ENCODE measurements at places on chromosomes 7 and 10.

GRCh38 chr7:2964208-2964607 lies 79.5 kb downstream of the CARD11 start:
- H3K36me3 ChIP-seq, result no peaks in the 10 kb centered on the region
- H3K4me1 ChIP-seq, result no peaks in the 10 kb centered on the region
- no peak overlapping the region for H3K27ac ChIP-seq
- DNase-seq, result no peak
- no peaks in the 10 kb centered on the region for H3K27me3 ChIP-seq
- no peak overlapping the region for H3K4me3 ChIP-seq

DNA sequence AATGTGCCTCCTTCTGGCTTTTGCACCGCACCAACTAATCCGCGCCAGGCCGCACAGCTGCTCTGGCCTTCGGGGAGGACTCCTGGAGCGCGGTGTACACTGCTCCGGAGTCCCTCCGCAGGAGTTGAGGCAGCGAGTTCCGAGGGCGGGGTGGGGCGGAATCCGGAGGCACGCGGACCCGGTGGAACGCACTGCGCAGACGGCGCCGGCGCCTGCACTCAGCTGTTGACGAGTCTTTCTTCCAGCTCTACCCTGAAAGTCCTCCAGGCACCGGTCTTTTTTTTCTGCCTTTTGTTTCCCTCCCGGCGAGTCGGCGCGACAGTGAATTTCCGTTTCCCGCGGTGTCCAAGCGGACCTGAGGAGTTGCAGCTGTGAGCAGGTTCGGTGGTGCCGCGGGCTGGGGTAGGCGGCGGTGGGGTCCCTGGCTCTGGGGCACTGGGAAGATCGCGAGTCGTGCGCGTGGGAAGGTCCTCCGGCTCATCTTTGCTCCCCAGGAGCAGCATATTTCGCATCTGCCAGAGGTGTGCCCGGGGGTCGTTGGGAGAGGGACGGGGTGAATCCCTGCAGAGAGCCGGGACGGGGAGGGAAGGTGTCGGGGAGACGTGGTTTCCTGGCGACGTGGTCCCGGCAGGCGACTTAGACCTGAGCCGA lies 44.1 kb downstream of the SFTPD start:
- H3K36me3 ChIP-seq, result no peaks in the 10 kb centered on the region
- no peaks in the 10 kb centered on the region for H3K4me1 ChIP-seq
- peak overlapping the region; percentile 40 for H3K4me3 ChIP-seq
- no peaks in the 10 kb centered on the region for H3K27me3 ChIP-seq
- DNase-seq, result peak; percentile 61

GRCh38 chr10:103775776-103776175 lies 79.6 kb downstream of the SH3PXD2A start:
- H3K4me1 ChIP-seq, result peaks cover 4% of the 10 kb centered on the region
- H3K27ac ChIP-seq, result no peak overlapping the region
- no peak overlapping the region for H3K4me3 ChIP-seq
- H3K27me3 ChIP-seq, result no peaks in the 10 kb centered on the region
- DNase-seq, result no peak
- H3K36me3 ChIP-seq, result no peaks in the 10 kb centered on the region

DNA sequence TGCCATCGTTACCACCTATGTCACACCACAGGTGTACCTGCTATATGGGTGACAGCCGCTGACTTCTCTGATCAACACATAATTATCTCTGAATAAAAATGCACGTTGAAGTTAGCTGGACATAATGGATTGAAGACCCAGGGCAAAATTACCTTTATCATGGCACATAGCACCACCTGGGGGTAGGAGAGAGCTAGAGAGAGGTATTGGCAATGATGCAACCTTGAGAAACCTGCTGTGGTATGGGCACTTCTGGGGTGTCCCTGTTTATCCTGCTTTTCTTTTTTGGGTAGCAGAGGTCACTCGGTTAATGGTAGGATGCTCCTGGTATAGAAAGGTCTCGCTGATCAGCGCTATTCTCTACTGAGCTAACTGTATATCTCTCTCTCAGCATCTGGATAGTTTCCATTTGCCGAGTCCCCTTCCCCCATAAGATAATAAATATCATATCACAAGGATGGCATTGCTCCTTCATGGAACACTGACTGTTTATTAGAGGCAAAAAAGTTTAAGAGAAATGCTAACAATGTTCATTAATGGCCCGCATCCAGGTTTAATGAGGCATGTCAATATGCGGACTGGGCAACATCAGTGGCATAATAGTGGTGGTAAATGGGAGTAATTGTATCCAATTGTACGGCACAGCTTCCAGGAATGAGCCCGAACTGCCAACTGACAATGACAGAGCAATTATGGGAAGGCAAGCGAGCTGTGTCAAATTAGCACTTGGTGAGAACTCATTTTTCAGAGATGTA lies 323.1 kb downstream of the TFEC start:
- H3K4me3 ChIP-seq, result no peak overlapping the region
- no peaks in the 10 kb centered on the region for H3K4me1 ChIP-seq
- peak; percentile 4 for DNase-seq
- H3K36me3 ChIP-seq, result no peaks in the 10 kb centered on the region
- H3K27ac ChIP-seq, result no peak overlapping the region
- no peaks in the 10 kb centered on the region for H3K27me3 ChIP-seq

GRCh38 chr7:155268211-155268610 lies 29.5 kb upstream of the INSIG1 start:
- H3K27ac ChIP-seq, result no peak overlapping the region
- no peaks in the 10 kb centered on the region for H3K36me3 ChIP-seq
- H3K4me3 ChIP-seq, result no peak overlapping the region
- H3K27me3 ChIP-seq, result no peaks in the 10 kb centered on the region
- H3K4me1 ChIP-seq, result no peaks in the 10 kb centered on the region

DNA sequence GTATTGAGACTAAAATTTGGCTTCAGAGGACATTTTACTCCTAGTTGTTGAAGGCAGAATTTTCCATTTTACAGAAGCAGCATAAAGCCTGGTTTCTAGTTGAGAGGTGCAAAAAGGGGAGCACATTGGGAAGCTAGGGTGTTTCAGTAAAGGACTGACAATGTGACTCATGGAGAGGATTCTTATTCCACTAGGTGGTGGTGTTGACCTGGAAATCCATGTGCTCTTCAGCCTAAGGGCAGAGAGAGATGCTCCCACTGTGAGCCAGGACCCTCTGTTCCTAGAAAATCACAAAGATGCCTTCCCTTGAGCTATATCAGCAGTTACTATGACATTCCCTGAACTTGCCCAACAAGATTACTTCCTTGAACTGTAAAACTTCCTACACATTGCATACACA lies 687.8 kb downstream of the IPMK start:
- H3K27ac ChIP-seq, result no peak overlapping the region
- H3K36me3 ChIP-seq, result no peaks in the 10 kb centered on the region
- H3K4me3 ChIP-seq, result no peak overlapping the region
- no peaks in the 10 kb centered on the region for H3K4me1 ChIP-seq
- no peak for DNase-seq

GRCh38 chr7:45117582-45117981 lies 6.1 kb upstream of the TBRG4 start:
- H3K4me1 ChIP-seq, result no peaks in the 10 kb centered on the region
- no peaks in the 10 kb centered on the region for H3K27me3 ChIP-seq
- no peak for DNase-seq
- H3K36me3 ChIP-seq, result no peaks in the 10 kb centered on the region
- H3K27ac ChIP-seq, result no peak overlapping the region

DNA sequence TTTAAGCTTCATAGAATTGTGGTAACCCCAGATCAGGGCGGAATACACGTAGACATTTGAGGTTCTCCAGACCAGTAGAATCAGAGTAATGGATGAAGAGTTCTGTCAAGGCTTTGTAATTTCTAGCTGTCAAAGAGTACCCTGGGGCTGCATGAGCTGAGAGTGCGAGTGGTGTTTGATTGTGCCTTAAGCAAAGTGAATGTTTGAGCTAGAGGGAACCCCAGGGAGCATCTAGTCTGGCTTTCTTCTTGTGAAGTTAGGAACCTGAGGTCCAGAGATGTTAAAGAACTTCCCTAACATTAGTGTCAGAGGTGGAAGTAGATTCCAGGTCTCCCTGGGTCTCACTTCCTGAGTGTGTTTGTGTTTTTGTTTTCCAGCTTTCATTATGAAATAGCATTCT lies 212.3 kb upstream of the FZD1 start:
- H3K4me3 ChIP-seq, result no peak overlapping the region
- no peaks in the 10 kb centered on the region for H3K36me3 ChIP-seq
- no peak overlapping the region for H3K27ac ChIP-seq
- DNase-seq, result no peak
- H3K4me1 ChIP-seq, result peaks cover 19% of the 10 kb centered on the region

GRCh38 chr7:84792231-84792893 lies 394.5 kb downstream of the SEMA3D start:
- H3K4me3 ChIP-seq, result no peak overlapping the region
- no peaks in the 10 kb centered on the region for H3K27me3 ChIP-seq
- no peaks in the 10 kb centered on the region for H3K36me3 ChIP-seq
- H3K4me1 ChIP-seq, result no peaks in the 10 kb centered on the region
- H3K27ac ChIP-seq, result no peak overlapping the region
- no peak for DNase-seq

GRCh38 chr7:115678086-115678982 lies 352.2 kb downstream of the TFEC start:
- H3K36me3 ChIP-seq, result no peaks in the 10 kb centered on the region
- no peaks in the 10 kb centered on the region for H3K4me1 ChIP-seq
- DNase-seq, result no peak
- no peak overlapping the region for H3K27ac ChIP-seq
- no peak overlapping the region for H3K4me3 ChIP-seq

- H3K27me3 ChIP-seq, result no peaks in the 10 kb centered on the region
- no peak for DNase-seq
- no peaks in the 10 kb centered on the region for H3K36me3 ChIP-seq
Measured at GRCh38 chr10:22824520-22824919, 103.3 kb upstream of the ARMC3 start.

DNA sequence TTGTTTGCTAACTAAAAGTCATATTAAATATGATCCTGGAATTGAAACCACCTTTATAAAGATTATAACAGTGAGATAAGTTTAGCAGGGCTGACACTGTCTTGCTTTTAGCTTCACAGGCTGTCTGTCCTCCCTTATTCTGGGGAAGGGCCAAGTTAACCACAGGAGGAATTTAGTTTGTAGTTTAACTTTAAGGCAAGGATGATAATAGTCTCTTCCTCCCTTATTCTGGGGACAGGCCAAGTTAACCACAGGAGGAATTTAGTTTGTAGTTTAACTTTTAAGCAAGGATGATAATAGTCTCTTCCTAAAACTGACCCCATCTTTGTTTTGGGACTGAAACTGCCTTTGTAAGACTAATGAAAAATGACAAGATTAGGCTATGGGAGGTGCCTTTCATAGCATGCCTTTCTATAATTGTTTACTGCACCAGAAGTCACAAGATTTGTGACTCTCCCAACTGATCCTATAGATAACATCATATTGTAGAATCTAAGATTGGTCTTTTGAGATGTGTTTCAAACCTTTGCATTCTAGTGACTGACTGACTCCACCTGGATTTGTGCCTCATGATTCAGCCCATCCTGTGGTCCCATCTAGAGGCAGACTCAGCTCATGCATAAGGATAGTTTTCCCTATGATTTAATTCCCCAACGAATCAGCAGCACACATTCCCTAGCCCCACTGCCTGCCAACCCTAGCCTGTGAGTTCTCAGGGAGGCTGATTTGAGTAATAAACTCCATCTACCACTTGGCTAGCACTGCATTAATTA lies 212.0 kb downstream of the MAGI2 start:
- no peak for DNase-seq
- H3K27ac ChIP-seq, result no peak overlapping the region
- H3K36me3 ChIP-seq, result no peaks in the 10 kb centered on the region

GRCh38 chr7:17302575-17303142 lies 4.2 kb downstream of the AHR start:
- H3K27me3 ChIP-seq, result no peaks in the 10 kb centered on the region
- no peak overlapping the region for H3K4me3 ChIP-seq
- H3K27ac ChIP-seq, result peak overlapping the region; percentile 89

DNA sequence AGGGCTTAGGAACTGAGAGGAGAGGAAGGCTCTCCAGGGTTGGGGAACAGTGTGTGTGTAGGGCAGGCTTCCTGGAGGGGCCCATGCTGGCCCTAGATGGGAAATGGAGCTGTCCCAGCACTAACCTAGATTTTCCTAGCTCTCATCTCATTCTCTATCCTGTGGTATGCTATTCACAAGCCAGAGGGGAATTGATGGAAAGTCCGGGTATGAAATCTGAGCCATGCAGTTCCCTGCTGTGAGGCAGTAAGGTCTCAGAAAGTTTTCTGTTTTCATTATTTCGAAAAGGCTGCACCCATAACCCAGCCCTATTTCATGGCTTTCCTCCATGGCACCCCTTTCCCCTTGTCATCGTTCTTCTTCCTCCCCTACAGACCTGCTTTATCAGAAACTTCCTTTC lies 220.3 kb downstream of the RPS24 start:
- no peak for DNase-seq
- H3K36me3 ChIP-seq, result no peaks in the 10 kb centered on the region
- H3K27me3 ChIP-seq, result no peaks in the 10 kb centered on the region
- no peak overlapping the region for H3K27ac ChIP-seq
- no peak overlapping the region for H3K4me3 ChIP-seq

GRCh38 chr10:70500812-70501301 lies 22.3 kb downstream of the PALD1 start:
- no peaks in the 10 kb centered on the region for H3K36me3 ChIP-seq
- peaks cover 15% of the 10 kb centered on the region for H3K4me1 ChIP-seq
- no peak overlapping the region for H3K4me3 ChIP-seq
- H3K27ac ChIP-seq, result no peak overlapping the region
- H3K27me3 ChIP-seq, result no peaks in the 10 kb centered on the region

- no peaks in the 10 kb centered on the region for H3K4me1 ChIP-seq
- no peak for DNase-seq
- no peaks in the 10 kb centered on the region for H3K36me3 ChIP-seq
Measured at GRCh38 chr7:36188266-36188665, 35.2 kb downstream of the EEPD1 start.

- H3K4me1 ChIP-seq, result peaks cover 69% of the 10 kb centered on the region
- no peaks in the 10 kb centered on the region for H3K36me3 ChIP-seq
- H3K27ac ChIP-seq, result peak overlapping the region; percentile 89
- H3K27me3 ChIP-seq, result no peaks in the 10 kb centered on the region
- no peak for DNase-seq
- H3K4me3 ChIP-seq, result no peak overlapping the region
Measured at GRCh38 chr10:110843031-110843430, 28.7 kb upstream of the PDCD4 start.

DNA sequence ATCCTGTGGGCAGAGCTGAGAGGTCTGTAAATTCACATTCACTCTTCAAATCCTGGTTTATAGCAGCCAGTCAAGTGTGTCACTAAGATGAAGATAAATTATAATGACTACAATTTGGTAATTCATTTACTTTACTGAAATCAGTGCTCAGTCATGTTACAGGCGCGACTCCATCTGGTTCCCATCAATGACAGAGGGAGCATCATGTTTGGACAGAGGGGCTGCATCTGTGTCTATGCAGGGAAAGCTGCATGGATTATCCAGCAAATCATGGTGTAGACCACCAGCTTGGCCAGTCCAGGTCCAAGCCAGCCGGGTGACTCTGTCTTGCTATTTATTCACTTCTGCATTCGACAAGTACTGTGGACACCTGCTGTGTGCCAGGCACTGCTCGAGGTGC lies 214.1 kb upstream of the ZNF32 start:
- no peak for DNase-seq
- peak overlapping the region; percentile 48 for H3K27ac ChIP-seq
- no peak overlapping the region for H3K4me3 ChIP-seq
- no peaks in the 10 kb centered on the region for H3K36me3 ChIP-seq
